ENCODE measurements at places on chromosomes 12 and 14. TPM values are rescaled to one million over a fixed set of nuclear protein-coding genes. Genes with fewer than 3 reads are reported as not detected.

DNA sequence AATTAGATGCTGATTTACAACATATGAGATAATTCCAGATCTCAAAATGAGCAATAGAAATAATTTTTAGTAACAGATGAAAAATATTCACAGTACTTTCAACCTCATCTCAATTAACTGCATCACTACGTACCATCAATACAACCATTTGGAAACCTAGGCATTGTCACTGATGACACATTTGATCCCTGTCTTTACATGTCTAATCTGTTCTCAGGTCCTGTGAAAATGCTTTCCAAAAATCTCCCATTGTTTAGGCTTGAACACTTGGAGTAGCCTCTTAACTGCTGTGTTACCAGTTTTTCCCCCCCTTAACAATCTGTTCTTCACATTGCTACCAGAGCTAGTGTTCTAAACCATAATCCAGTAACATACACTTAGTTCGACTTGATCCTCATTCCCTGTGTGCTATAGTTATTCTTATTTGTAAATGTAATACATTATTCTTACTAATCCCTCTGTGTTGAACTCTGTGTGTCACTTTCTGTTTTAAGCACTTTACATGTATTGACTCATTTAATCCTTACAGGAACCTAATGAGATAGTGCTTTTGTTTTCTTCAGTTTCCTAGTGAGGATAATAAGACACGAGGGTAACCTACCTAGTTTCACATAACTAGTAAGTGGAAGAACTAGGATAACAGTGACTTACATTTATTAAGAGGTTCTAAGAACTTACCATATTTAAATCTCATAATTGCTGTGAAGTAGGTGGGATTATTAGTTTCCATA, 41.7 kb downstream of the LARP4 start:
- no peak overlapping the region for H3K4me3 ChIP-seq
- H3K27ac ChIP-seq: no peak overlapping the region
- H3K27me3 ChIP-seq: no peaks in the 10 kb centered on the region
- peaks cover 76% of the 10 kb centered on the region for H3K36me3 ChIP-seq

DNA sequence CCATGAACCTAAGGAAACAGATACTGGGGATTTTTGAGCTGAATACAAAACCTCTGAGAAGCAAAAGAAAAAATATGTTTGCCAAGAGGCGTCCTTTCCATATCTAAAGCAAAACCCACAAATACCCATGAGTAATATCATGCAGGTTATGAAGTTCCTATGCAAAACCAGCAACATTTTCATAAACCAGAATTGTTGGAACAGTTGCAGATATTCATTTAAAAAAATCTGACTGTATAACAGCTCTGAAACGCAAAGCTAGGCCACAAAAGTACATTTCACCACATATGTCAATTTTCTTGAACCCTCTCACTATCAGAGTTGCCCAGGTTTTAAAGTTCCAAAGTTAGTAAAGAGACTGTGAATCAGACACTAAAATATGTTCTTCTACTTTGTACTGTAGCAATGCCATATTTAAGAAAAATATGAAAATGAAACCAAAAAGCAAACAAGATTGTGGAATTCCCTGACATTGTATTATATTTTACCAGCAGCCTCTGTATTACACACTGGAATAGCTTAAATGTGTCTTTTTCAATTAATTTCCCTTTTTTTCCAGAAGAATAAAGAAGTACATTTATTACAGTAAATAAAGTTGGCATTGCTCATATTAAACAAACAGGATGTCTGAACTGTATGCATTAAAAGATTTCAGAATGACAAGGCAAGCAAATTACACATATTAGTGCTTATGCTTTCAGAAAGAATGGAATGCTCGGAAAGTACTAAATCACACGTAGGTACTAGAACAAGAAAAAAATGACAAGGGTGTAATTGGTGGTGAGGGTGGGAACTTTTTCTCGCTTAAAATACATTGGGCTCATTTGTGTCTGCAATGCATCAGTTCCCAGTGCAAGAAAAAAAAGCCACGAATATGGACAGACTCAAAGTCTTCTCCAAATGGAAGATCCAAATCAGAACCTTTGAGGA, 33.6 kb upstream of the HIF1A start:
- no peaks in the 10 kb centered on the region for H3K4me1 ChIP-seq
- H3K27ac ChIP-seq: no peak overlapping the region
- no peak for DNase-seq
- no peaks in the 10 kb centered on the region for H3K27me3 ChIP-seq

DNA sequence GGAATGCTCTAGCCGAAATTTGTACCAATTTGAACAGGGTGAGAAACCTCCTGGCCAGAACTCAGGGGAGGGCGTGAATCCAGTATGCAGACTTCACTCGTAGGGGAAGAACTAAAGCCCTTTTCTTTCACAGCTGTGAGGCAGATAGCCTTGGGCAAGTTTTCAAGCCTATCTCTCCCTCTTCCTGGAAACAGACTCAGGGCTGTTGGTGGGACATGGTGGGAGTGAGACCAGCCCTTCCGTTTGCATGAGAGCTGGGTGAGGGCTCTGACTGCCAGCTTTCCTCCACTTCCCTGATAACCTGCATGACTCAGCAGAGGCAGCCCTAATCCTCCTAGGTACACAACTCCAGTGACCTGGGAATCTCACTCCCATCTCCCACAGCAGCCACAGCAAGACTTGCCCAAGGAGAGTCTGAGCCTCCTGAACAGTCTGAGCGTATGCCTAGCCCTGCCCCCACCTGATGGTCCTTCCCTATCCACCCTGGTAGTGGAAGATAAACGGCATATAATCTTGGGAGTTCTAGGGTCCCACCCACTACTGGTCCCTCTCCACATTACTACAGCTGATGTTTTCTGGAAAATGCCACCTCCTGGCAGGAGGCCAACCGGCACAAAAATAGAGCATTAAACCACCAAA, 170.1 kb upstream of the AMIGO2 start:
- no peaks in the 10 kb centered on the region for H3K4me1 ChIP-seq
- H3K4me3 ChIP-seq: no peak overlapping the region
- no peak for DNase-seq

- no peak overlapping the region for H3K27ac ChIP-seq
- H3K27me3 ChIP-seq: no peaks in the 10 kb centered on the region
- H3K4me1 ChIP-seq: 0 out of 2 replicates have a peak, but pooled peaks cover 1% of the 10 kb centered on the region
Measured at GRCh38 chr14:30129807-30130206, 202.2 kb upstream of the PRKD1 start.

DNA sequence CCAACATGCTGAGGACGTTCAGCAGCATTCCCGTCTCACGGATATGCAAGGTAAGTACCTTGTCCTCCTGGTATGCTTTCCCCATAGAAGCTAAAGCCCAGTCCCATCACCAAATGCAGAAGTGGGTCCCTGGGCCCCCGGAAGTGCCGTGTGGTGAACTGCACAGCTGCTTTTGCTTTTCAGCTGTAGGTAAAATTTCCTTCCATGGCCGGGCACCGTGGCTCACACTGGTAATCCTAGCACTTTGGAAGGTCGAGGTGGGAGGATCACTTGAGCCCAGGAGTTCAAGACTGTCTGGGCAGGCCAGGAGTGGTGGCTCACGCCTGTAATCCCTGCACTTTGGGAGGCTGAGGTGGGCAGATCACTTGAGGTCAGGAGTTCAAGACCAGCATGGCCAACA, 44.1 kb downstream of the HSP90AA1 start:
- H3K27ac ChIP-seq: no peak overlapping the region
- DNase-seq: no peak
- H3K27me3 ChIP-seq: no peaks in the 10 kb centered on the region
- H3K4me3 ChIP-seq: no peak overlapping the region
- H3K36me3 ChIP-seq: peaks cover 83% of the 10 kb centered on the region
- H3K4me1 ChIP-seq: no peaks in the 10 kb centered on the region

DNA sequence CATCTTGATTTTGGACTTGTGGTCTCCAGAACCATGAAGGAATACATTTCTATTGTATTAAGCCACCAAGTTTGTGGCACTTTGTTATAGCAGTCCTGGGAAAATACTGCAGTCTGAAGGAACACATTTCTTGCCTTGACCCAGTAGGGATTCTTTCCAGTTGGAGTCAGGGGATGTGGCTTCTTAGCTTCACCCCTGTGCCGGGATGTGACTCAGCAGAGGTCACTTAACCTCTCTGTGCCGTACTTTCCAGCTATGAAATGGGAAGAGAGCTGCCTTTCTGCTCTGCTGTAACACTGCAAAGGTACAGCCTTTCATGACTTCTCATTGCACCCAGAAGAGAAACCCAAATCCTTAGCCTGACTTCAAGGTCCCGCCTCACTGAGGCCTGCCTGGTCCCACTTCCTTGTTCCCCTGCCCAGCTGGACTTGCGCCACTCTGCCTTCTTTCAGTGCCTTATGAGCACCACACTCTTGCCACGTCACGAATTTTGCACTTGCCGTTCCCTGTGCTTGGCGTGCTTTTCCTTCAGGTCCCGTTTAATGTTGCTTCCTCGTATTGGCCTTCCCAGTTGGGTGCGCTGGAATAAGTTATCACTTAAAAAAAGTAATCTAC, 24.2 kb downstream of the CHST11 start:
- no peaks in the 10 kb centered on the region for H3K36me3 ChIP-seq
- no peak overlapping the region for H3K27ac ChIP-seq
- no peaks in the 10 kb centered on the region for H3K27me3 ChIP-seq
- no peak overlapping the region for H3K4me3 ChIP-seq

- peaks cover 46% of the 10 kb centered on the region for H3K36me3 ChIP-seq
- no peaks in the 10 kb centered on the region for H3K4me1 ChIP-seq
- DNase-seq: peak; percentile 90
- H3K27me3 ChIP-seq: no peaks in the 10 kb centered on the region
Measured at GRCh38 chr12:6867413-6868210, at the start of gene TPI1. Gene TPI1 (plus strand): TSS chr12:6867531. CDS start chr12:6867567, 36 bp downstream.

- H3K4me1 ChIP-seq: no peaks in the 10 kb centered on the region
- no peaks in the 10 kb centered on the region for H3K36me3 ChIP-seq
- H3K27ac ChIP-seq: no peak overlapping the region
- H3K27me3 ChIP-seq: peaks cover 8% of the 10 kb centered on the region
- no peak for DNase-seq
Measured at GRCh38 chr12:132186208-132186856, 42.1 kb downstream of the NOC4L start.

- no peak overlapping the region for H3K27ac ChIP-seq
- no peaks in the 10 kb centered on the region for H3K4me1 ChIP-seq
- H3K36me3 ChIP-seq: no peaks in the 10 kb centered on the region
- H3K4me3 ChIP-seq: no peak overlapping the region
- H3K27me3 ChIP-seq: no peaks in the 10 kb centered on the region
Measured at GRCh38 chr12:88458327-88458726, 121.9 kb downstream of the KITLG start.

DNA sequence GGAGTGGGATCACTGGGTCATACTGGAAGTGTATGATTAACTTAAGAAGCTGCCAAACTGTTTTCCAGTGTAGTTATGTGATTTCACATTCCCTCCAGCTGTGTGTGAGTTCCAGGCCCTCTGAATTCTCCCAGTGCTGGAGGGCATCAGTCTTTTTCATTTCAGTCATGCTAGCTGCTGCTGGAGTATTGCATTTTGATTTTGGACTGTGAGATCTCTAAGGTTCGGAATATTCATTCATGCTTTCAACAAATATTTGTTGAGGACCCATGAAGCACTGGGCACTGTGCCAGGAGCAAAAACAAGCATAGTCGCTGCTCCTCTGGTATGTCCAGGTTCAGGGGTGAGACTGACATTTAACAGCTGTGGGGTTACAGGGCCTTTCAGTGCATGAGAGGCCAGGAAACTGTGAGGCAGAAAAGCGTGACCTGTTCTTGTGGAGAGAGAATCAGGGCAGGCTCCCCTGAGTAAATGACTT, 133.2 kb downstream of the SCARB1 start:
- no peaks in the 10 kb centered on the region for H3K27me3 ChIP-seq
- no peak for DNase-seq
- H3K4me1 ChIP-seq: no peaks in the 10 kb centered on the region
- H3K36me3 ChIP-seq: no peaks in the 10 kb centered on the region
- H3K4me3 ChIP-seq: no peak overlapping the region

- no peaks in the 10 kb centered on the region for H3K27me3 ChIP-seq
- H3K4me1 ChIP-seq: no peaks in the 10 kb centered on the region
- H3K27ac ChIP-seq: no peak overlapping the region
Measured at GRCh38 chr12:4037747-4038312, 164.6 kb upstream of the PARP11 start.

- DNase-seq: no peak
- H3K27ac ChIP-seq: no peak overlapping the region
- H3K4me3 ChIP-seq: no peak overlapping the region
- no peaks in the 10 kb centered on the region for H3K4me1 ChIP-seq
- peaks cover 3% of the 10 kb centered on the region for H3K36me3 ChIP-seq
- H3K27me3 ChIP-seq: no peaks in the 10 kb centered on the region
Measured at GRCh38 chr12:3587402-3588013, 96.5 kb downstream of the PRMT8 start.

GRCh38 chr14:105326891-105327694, 12.5 kb downstream of the PACS2 start:
- H3K36me3 ChIP-seq: peaks cover 9% of the 10 kb centered on the region
- H3K27ac ChIP-seq: no peak overlapping the region
- no peak overlapping the region for H3K4me3 ChIP-seq
- DNase-seq: peak; percentile 58
- H3K4me1 ChIP-seq: peaks cover 9% of the 10 kb centered on the region
- no peaks in the 10 kb centered on the region for H3K27me3 ChIP-seq

DNA sequence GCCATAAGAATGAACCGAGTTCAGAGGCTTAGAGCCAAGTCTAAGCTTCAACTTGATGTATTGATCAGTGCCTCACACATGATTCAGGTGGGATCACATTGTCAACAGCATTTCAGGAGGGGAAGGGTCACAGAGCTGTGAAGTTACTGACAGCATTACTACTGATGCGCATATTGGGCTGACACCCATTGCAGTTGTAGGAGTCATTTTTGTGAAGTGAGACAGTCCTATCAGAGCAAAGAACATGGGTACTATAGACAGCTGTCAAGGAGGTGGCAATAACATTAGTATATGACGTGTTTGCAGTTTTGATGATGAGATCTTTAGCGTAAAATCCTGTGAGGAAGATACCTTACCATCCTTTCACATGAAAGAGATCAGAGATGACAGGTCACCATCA, 206.0 kb upstream of the RBM19 start:
- no peaks in the 10 kb centered on the region for H3K36me3 ChIP-seq
- H3K4me3 ChIP-seq: no peak overlapping the region
- H3K4me1 ChIP-seq: no peaks in the 10 kb centered on the region
- peaks cover 2% of the 10 kb centered on the region for H3K27me3 ChIP-seq
- DNase-seq: no peak
- no peak overlapping the region for H3K27ac ChIP-seq

- H3K36me3 ChIP-seq: no peaks in the 10 kb centered on the region
- H3K27me3 ChIP-seq: no peaks in the 10 kb centered on the region
- no peak overlapping the region for H3K4me3 ChIP-seq
- DNase-seq: no peak
- no peak overlapping the region for H3K27ac ChIP-seq
Measured at GRCh38 chr12:94204499-94205247, 56.3 kb downstream of the PLXNC1 start.

GRCh38 chr14:93725002-93725582, 63.2 kb downstream of the PRIMA1 start:
- no peaks in the 10 kb centered on the region for H3K4me1 ChIP-seq
- no peak for DNase-seq
- H3K27me3 ChIP-seq: no peaks in the 10 kb centered on the region
- no peaks in the 10 kb centered on the region for H3K36me3 ChIP-seq
- no peak overlapping the region for H3K4me3 ChIP-seq

GRCh38 chr12:33529031-33529430, 89.4 kb upstream of the SYT10 start:
- no peaks in the 10 kb centered on the region for H3K4me1 ChIP-seq
- DNase-seq: no peak
- H3K4me3 ChIP-seq: no peak overlapping the region
- no peak overlapping the region for H3K27ac ChIP-seq

KLRG1 gene
- 2.1 TPM for total RNA-seq

TAS2R43 gene
- 0.48 TPM for total RNA-seq

ESPL1 gene
- total RNA-seq: 43.2 TPM

TAS2R50 gene
- total RNA-seq: 0.77 TPM

GLS2 gene
- total RNA-seq: 17.0 TPM

WIF1 gene
- 0.42 TPM for total RNA-seq

C12orf54 gene
- total RNA-seq: not detected
